ENCODE measurements at places on chromosomes 11 and 22.

- DNase-seq = peak; percentile 66
Observed at GRCh38 chr11:73393479-73394415, 17.5 kb downstream of the RELT start.

DNA sequence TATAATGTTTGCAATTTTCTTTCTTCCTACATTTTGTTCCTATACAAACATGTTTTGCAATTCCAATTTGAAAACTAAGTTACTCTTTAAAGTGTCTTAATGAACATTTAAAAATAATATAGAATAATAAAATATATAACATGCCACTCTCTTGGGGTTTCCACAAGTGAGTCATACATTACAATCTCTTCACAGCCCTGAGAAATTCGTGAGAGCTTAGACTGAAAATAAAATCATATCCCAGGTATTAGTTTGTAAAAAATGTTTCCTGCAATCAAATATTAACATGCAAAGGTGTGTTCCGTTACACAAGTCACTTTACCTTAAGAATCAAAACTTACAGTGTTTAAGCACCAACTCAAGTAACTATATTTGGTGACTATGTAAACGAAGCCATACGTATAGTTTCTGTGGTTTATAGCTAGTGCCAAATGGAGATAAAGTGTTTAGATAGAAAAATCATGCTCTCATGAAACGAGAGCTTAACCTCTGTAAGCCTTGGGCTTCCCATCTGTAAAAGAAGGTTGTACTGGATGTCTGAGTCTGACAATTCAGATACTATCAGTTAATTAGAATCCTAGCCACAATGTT lies 253.6 kb upstream of the ANO3 start:
- no peak for DNase-seq

- DNase-seq = peak; percentile 49
Observed at GRCh38 chr11:107713009-107713408, 1.2 kb upstream of the SLN start.

DNA sequence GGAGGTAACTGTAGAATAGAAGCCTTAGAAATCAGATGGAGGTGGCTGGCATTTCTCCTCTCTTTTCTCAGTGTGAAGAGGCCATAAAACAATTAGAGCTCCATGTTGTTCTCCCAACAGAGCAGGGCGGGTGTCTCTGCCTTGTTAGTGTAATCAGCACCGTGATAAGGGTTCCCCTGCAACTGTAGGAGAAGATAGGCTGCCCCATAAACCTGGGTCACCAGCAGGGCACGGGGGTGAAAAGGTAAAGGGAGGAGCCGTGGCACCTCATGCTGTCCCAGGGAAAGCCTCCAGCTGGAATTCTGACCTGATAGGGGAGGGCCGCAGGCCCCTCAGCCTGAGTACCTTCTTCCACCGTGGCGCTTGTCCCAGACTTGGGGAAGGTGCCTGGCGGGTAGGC lies 68.7 kb downstream of the ISX start:
- no peak for DNase-seq

DNA sequence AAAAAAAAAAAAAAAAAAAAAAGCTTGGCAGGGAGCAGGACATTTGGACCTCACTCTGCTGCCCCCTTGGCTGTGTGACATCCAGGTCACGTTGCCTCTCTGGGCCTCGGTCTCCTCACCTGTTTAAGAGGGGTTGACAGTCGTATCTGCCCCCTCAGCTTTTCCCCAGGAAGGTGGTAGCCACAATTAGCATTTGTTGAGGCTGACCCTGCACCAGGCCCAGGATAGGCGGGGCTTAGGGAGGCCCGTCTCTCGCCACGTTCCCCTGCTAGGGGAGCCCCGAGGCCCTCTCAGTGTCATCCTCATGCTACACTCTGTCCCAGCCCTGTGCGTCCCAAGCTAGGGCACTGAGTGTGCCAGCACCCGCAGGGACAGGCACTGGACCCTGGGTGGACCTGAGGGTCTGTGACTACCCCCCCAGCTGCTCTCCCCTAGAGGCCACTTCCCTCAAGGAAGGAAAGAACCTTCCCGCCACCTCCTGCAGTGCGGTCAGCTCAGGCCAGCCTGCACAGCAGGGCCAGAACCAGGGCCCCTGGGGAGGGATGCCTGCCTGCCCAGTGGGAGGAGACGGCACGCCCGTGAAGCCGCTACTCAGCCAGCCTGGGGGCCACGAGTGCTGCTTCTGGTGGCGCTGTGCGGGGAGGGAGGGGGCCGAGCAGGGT lies 38.5 kb upstream of the PPARA start:
- no peak for DNase-seq

GRCh38 chr11:119902656-119903231 lies 173.7 kb upstream of the NECTIN1 start:
- no peak for DNase-seq

DNA sequence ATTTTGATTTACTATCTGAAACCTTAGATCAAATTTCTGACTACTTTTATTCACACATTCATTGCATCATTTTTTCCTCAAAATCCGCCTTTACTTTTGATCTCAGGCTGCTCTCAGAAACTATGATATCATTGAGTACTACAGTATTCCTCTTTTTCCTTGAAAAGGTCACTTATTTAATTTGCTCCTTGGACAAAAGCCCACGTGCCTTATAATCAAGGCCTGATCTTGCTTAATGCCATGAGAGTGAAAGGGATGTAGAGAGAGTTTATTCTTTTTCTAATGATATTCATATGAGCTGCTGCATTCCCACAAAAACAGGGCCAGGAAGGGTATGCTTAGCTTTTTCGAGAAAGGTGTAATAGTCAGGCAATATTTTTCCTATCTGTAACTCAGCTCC lies 327.0 kb downstream of the ETS1 start:
- no peak for DNase-seq

DNA sequence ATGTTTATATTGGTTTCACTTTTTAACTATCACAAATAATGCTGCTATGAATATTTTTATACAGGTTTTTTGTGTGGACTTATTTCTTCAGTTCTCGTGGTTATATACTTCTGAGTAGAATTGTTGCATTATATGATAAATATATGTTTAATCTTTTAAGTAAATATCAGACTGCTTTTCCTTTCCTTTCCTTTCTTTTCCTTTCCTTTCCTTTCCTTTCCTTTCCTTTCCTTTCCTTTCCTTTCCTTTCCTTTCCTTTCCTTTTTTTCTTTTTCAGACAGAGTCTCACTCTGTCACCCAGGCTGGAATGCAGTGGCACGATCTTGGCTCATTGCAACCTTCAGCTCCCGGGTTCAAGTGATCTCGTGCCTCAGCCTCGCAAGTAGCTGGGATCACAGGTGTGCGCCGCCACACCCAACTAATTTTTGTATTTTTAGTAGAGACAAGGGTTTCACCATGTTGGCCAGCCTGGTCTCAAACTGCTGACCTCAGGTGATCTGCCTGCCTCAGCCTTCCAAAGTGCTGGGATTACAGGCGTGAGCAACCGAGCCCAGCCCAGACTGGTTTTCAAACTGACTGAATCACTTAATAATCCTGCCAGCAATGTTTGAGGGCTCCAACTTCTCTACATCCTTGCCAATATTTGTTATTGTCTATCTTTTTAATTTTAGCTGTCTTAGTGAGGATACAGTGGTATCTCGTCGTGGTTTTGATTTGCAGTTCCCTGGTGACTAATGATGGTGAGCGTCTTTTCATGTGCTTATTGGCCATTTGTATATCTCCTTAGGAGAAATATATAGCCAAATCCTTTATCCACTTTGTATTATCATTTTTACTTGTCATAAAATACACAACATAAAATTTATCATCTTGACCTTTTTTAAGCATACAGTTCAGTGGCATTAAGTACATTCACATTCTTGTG lies 21.9 kb downstream of the HTR3B start:
- no peak for DNase-seq

- DNase-seq = no peak
Observed at GRCh38 chr11:12147827-12148226, 37.4 kb downstream of the MICAL2 start.

- no peak for DNase-seq
Observed at GRCh38 chr11:126833065-126833464, 167.5 kb downstream of the KIRREL3 start.

- DNase-seq = no peak
Observed at GRCh38 chr11:7524462-7525235, 10.8 kb downstream of the PPFIBP2 start.

DNA sequence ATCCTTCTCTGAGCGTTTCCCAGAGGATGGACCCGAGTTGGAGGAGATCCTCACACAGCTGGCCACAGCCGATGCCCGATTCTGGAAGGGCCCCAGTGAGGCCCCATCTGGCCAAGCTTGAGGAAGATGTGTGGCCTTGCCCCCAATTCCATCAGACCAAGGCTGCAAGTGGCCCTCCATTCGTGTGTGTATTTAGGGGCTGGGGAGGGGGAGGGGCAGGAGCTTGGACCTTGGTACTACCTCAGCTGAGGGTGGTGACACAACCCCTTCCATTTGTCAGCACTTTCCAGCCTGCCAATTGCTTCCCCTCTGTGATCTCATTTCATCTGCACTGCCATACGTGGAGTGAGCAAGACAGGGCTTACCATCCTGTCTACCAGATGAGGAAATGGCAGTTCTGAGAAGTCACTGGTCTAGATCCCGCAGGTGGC lies 1.3 kb upstream of the BBS1 start:
- no peak for DNase-seq

DNA sequence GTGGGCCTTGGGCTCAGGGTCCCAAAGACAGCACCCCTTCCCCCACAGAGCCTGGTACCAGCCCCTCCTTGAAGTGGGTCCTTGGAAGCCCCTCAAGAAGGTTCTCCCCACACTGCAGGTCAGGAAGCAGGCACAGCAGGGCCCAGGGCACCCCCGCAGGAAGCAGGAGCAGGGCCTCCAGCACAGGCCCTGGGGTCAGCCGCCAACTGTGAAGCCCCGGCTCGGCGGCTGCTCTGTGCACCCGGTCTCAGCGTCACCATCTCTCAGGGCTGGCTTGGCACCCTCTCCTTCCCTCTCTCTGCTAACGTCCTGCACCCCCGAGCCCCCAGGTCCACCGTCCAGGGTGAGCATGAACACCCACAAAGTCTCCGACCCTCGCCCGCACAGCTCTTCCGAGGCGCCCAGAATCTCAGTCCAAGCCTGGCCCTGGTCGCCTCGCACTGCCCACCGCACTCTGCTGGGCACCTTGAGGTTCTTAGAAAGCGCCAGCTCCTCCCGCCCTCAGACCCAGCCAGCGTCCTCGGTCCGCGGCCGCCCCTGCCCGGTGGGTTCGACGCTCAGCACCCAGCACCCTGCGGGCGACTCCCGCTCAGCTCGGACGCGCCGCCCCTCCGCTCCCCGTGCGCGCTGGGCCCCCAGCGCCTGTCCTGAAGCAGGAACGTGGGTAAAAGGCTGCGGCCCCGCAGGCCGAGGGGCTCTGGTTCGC lies 1.4 kb upstream of the SIGIRR start:
- DNase-seq = no peak

DNA sequence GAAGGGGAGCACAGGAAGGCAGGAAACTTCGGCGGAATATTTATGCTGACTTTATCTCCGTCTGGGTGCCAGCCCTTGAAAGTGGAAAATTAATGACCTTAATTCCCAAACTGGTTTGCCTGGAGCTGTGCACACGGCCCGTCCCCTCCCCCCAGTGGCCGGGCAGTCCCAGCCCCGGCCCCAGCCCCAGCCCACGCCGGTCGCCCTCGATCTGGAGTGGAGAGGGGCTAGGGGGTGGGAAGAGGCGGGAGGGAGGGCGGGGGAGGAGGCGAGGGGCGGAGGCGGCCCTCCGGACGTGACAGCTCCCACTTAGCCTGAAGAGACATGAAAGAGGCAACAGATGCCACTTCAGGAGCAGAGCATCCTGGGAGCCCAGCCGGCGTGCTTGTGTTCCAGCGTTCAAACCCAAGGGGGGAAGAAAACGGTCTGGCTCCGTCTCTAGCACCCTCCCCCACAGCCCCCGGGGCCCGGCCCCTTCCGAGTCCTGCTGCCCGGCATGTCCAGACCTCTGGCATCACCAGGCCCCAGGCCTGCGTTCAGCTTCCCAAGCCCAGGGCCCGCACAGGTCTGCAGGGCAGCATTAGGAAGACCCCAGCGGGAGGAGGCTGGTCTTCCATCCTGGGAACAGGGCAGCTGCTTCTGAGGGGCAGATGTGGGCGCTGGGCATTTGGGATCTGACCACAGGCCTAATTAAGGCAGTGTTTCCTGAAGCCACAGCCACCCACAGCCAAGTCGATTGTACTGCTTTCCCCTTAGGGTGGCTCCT lies 20.0 kb upstream of the LMO1 start:
- DNase-seq = no peak

DNA sequence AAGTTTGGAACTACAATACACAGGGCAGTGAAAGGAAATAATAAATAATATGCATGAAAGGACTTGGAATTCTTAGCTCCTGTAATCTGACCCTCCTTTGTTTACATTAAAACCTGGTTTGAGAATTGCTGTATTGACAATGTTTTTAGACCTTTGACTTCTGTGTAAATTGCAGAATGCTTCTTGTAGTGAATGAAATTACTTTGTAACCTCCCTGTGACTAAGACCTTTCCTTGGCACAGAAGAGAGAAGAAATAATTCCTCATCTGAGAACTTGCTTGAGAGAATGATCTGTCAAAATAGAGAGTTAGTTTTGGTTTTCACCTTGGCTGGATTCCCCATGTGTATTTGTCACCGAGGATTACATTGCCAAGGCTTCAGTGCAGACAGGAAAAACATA lies 640.0 kb upstream of the ANO5 start:
- peak; percentile 62 for DNase-seq

DNA sequence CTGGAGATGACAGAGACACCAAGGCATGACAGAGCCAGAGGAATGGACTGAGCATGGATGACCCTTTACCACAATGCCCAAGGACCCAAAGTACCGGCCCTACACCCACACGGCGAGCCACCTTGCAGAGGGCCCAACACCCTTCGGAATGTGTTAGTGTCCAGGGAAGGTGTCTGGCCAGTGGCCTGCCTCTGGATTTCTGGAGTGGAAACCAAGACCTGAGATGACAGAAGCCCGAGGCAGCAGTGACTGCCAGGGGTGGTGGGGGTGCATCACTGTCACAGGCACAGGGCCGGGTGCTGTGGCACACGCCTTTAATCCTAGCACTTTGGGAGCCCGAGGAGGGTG lies 28.7 kb downstream of the PDGFB start:
- no peak for DNase-seq

- no peak for DNase-seq
Observed at GRCh38 chr22:29258407-29259252, 9.2 kb downstream of the RHBDD3 start.

GRCh38 chr11:32385998-32386397 lies 49.3 kb downstream of the WT1 start:
- peak; percentile 27 for DNase-seq

DNA sequence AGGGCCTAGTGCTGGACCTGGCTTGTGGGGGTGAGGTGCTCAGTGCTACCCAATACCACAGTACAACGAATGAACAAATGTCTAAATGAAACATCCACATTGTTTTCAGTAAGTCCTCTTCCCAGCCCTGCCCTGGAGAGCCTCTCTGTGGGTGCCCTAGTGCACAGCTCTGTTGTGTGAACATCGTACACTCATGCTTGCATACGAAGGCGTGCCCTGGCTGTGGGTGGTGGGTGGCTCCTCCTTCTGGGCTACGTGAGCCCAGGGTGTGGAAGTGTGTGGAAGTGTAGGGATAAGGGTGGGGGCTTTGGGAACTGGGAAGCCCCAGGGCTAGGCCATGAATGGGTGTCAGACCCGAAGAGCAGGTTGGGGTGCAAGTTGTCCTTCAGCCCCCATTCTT lies 592 bp upstream of the NLRX1 start:
- DNase-seq = no peak

All from NCI-H2081 (cell line).